ENCODE measurements at places on chromosomes 2 and 18.

- DNase-seq = no peak
Observed at GRCh38 chr2:237198164-237198855, 112.6 kb downstream of the COPS8 start.

DNA sequence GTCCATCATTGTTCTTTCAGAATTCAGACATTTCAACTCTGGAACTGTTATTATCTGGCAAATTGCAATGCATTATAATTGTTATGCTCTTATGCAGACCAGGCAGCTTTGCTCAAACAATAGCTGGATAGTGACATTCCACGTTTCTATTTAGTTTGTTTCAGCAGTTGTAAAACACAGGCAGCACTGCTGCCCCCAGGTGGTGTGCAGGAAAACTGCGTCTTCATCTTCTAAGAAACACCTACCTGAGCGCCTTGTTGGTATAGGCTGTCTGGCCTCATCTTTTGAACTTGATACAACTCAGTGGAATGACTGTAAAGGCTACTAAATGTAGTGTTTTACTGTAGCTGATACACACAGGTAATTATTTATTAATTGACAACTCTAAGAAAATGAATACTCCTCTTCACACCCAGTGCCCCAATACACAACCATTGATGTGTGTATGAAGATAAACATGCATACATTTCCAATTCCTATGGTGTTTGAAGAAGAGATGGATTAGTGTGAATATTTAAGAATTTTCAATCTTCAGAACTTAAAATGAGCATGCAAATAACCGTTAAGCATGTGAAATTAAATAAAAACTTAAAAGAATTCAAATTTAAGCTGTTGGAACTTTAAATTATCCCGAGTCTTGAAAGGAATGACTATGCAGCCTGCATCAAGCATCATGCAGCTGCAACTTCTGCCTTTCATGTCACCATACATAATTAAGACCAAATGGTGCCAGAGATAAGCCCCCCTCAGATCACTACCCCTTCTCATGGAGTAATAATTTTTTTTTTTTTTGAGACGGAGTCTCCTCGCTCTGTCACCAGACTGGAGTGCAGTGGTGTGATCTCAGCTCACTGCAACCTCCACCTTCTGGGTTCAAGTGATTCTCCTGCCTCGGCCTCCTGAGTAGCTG lies 85.6 kb downstream of the CD8B2 start:
- no peak for DNase-seq

GRCh38 chr2:53715568-53715967 lies 52.0 kb upstream of the CHAC2 start:
- no peak for DNase-seq

GRCh38 chr2:69292256-69292655 lies 94.8 kb downstream of the GFPT1 start:
- DNase-seq = no peak

- DNase-seq = no peak
Observed at GRCh38 chr2:112486895-112487294, 4.9 kb downstream of the TTL start.

Measured in NCI-H187 (cell line).